ENCODE measurements at places on chromosomes 5 and 9.

DNA sequence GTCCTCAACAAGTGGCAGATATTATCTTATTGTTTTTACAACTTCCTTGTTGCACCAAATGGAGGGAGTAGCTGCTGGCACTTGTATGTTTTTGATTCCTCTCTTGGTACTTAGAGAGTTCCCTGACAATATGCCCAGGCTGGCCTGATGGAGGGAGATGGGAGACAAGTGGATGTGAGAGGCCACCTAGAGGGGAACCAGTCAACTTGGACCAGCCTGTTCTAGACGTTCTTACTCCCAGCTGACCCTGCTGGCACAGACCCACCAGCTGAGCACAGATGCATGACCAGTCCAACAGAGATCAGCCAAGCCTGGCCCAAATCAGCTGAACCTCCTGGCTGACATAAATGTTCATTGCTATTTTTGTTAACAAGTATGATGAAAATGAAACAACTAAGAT is 60.9 kb upstream of the GDNF start:
- DNase-seq: no peak

DNA sequence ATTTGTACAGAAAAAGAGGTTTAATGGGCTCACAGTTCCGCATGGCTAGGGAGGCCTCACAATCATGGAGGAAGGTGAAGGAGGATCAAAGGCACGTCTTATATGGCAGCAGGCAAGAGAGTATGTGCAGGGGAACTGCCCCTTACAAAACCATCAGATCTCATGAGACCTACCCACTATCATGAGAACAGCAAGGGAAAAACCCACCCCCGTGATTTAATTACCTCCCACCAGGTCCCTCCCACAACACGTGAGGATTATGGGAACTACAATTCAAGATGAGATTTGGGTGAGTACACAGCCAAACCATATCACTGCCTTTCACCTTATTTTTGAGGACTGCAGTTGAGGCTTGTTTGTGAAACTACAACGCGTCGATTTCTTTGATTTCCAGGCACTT is 20.9 kb upstream of the NEUROG1 start:
- DNase-seq: no peak

- no peak for DNase-seq
Observed at GRCh38 chr5:44622331-44622730, 186.4 kb upstream of the MRPS30 start.

- no peak for DNase-seq
Observed at GRCh38 chr5:143093452-143094086, 309.9 kb downstream of the NR3C1 start.

DNA sequence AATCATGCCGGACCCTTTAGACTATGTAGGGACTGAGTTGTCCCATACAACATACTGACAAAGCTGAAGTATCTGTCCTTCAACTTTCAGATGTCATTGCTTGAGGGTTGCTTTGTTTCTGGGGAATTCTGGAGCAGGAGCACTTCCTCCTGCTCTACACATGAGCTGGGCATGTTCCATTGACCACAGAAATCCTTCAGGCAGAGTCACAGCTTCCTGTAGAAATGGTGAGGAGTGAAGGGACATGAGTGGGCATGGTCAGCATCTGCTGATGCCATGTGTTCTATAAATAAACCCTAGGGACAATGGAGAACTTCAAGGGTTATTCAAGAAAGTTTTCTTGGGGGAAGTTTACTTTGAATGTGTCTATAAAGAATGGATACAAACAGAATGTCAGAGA is 296.6 kb upstream of the FBXL7 start:
- no peak for DNase-seq

GRCh38 chr5:34750206-34750605 is 88.8 kb upstream of the TTC23L start:
- DNase-seq: no peak

DNA sequence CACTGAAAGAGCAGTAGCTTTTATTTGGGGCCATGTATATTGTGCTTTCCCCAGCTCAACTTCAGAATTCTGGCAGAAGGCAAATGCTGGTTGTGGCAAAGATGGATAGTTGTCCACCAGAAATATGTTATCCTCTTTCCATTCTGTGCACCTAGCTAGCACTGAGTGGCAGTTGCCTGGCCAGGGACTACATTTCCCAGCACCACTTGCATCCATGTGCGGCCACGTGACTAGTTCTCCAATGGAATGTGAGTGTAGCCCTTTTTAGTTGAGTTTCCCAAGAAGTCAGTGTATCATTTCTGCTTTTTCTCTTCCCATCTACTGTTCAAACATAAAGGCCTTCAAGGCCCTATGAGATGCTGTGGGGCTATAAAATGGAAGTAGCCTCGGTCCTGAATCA is 354.0 kb upstream of the CLINT1 start:
- DNase-seq: no peak

DNA sequence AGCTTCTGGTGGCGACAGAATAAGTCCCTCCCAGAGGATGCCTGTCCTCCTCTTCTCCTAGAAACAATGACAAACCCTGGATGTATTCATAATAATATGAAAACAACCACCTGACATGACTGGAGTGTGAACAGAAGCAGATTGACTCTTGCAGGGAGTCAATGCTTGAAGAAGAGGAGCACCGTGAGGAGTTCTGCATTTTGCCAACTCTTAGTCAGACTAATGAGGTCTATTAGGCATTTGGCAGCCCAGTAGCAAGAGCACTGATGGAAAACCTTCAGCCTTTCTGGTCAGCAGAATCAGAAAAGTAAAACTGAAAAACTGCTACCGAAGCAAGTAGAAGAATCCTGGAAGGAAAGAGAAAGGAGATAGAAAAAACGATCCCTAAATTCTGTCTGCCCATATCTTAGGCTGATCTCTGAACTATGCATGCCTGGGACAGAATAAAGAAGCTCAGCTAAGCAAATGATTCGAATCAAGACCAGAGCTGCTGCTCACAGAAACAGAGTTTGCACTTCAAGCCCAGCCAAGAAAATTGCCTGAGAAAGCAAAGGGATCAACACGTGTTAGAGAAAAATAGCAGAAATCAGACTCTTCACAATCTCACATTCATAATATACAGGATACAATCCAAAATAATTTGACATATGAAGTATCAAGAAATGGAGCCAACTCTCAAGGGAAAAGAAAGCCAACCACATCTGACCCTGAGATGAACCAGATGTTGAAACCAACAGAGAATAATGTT is 69.5 kb upstream of the OSMR start:
- DNase-seq: no peak

GRCh38 chr9:134158753-134159392 is 5.5 kb downstream of the RNU6ATAC start:
- no peak for DNase-seq

DNA sequence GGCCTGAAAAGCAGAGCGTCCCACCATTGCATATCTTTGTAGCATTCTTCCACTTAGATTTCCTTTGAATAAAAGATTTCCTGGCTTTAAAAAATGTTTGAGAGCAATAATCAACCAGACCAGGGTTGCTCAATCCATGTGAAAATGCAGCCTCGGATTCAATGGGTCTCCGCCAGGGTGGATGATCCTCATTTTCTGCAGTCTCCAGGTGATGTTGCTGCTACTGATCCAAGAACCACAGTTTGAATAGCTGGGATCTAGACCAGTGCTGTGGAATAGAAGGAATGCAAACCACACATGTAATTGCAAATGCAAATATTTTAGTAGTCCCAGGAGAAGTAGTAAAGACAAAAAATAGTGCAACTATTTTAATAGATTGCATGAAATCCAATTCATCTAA is 317.6 kb downstream of the IRX1 start:
- no peak for DNase-seq

DNA sequence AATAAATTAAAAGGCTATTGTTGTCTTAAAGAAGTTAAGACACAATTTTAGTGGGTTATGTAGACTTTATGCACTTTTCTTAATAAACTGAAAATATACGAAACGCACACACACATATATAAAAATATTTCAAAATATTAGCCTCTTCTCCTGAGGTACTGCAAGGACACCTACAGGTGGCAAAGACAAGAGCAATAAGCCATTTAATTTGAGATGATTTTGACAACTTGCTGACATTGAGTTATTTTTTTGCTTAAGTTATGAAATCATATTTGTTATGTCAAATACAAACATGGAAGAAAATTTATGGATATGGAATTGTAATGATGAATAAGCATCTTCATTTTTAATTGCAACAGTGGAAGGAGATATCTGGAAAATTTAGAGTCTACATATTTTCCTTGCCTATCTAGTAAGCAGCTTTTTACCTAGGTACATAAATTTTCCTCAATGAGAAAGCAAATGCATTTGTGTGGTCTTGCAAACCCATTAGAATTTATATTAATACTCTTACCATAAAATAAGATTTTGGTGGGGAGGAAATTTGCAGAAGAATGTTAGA is 301.6 kb downstream of the ISL1 start:
- DNase-seq: no peak

GRCh38 chr9:18748251-18748701 is 274.3 kb downstream of the ADAMTSL1 start:
- DNase-seq: no peak

GRCh38 chr9:36623280-36623679 is 50.6 kb downstream of the MELK start:
- DNase-seq: no peak

GRCh38 chr5:28808967-28809810 is 1770.8 kb upstream of the CDH9 start:
- no peak for DNase-seq

DNA sequence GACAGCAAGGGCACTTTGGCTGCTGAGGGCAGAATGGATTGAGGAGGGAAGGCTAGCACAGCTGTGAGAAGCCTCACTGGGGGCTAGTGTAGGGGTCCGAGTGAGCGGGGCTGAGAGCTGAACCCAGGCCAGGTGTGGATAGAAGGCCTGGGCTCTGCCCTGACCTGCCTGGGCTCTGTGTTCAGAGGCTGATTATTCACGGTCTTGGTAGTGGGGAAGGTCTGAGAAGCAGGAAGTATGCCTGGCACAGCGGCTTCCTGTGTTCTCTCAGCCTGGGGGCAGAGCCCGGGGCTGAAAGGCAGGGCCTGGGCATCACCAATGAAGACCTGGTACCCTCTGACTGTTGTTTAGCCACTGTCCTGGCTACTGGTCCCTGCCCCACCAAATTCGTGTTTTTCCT is 136.4 kb upstream of the TBC1D2 start:
- no peak for DNase-seq

DNA sequence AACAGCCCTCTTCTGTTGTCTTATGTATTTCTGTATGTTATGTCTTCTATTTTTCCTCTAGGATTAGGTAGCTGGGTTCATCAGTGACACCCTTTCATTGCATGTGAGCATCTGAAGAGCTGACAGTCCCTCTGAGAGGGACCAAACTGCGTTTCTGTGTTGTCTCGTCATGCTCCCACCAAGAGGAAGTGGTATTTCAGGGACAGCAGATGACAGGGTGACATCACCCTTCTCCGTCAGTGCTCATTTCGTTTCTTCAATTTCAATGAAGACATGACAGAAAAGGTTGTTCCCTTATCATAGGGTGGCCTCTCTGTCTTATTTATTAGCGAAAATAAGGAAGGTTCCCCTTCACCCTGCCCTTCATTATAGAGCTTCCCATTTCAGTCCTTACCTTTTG is 225.9 kb upstream of the NR4A3 start:
- no peak for DNase-seq

GRCh38 chr9:18122171-18122570 is 351.8 kb upstream of the ADAMTSL1 start:
- no peak for DNase-seq

GRCh38 chr5:53250201-53250550 is 140.6 kb upstream of the MOCS2 start:
- no peak for DNase-seq

- DNase-seq: no peak
Observed at GRCh38 chr5:147037515-147038205, 159.1 kb upstream of the PPP2R2B start.

DNA sequence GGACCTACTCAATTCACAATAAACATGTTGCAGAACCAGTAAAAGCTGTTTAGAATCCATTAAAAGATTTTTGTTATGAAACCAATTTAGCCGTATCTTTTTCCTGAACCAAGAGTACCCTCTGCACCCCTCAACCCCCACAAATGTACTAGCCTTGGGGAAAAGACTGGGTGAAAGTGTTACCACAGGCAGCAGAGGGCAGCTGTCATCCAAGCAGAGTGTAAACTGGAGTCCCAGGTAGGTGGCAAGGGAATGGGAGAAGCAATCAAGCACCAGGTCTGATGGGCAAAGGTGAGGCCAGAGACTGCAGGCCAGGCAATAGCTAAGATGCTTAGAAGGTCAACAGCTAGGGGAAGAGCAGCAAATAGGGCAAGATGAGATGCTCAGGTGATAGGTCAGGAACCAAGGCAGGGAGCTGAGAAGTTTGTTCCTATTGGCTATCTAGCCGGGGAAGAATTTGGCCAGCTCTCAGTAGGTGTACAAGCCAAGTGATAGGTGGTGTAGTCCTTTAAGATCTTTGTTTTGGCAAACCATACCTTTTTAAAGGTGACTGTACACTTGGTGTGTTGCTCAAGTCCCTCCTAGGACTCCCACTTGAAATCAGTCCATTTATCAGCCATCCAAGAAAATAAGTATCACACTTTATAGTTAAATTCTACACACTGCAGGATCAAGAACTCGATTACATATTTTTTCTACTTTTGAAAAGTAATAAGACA is 77.8 kb upstream of the CCDC112 start:
- no peak for DNase-seq

- no peak for DNase-seq
Observed at GRCh38 chr5:98069876-98070512, 703.5 kb upstream of the RGMB start.

DNA sequence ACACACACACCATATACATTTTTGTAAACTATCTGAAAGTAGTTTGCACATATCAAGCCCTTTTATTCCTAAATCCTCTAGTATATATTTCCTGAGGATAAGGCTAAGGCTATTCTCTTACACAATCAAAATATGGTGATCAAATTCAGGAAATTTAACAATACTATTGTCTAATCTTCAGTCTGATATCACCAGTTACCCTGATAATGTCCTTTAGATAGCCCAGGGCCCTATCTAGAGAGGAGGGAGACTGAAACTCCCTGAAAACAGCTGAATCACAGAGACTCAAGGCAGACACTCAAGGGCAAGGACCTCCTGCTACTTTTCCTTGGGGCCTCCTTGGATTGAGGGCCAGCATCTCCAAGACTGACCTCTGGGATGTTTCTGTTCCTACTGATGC is 30.4 kb downstream of the PTTG1 start:
- DNase-seq: no peak

GRCh38 chr9:36399980-36400331 is at the start of gene RNF38:
Gene RNF38 (minus strand): TSS chr9:36400269. CDS start chr9:36400108, 161 bp downstream.
- DNase-seq: no peak
